Activated CD8-positive, alpha-beta memory T cell treated with anti-CD3 and anti-CD28 coated beads, Interleukin-2, amount 50 U/mL, for 48 hours (primary cell): ENCODE measurements at places on chromosomes 4 and X.

DNA sequence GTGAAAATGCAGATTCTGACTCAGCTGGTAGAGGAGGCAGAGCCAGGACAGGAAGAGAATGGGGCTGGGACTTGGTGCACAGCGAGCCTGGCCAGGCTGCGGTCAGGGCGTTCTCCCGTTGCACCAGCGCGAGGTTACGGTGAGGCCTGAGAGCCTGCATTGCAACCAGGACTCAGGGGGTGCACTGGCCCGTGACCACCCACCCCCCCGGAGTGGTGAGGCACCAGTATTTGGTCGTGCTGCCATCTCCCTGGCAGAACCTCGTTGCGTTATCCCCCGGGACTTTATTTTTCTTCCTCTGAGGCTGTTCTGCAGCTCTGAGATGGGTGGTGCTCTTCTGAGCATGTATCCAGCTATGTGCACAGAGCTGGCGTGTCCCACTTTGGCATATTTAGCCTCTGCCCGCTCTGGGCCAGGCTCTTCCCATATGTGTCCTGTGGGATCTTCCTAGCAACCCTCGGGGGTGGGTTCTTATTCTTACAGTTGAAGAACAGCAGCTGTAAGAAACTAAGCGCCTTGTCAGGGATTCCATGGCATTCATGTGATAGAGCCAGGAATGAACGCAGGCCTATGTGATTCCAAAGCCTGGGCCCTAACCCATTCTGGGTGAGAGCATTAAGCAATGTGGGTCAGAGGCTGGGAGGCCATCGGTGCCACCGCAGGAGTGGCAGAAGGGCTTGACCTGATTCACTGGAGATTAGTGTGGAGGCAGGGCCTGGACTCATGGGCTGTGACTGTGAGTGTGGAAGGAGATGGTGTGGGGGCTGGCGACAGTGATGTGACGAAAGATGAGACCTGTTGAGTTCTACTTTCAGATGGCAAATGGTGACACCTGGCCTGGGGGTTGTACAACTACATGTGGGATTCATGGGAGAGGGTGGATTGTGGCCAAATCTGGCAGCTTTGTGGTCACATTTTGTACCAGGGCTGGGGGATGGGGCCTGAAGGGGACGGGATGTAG lies 3.1 kb downstream of the TADA2B start:
- no peak for DNase-seq

- DNase-seq: no peak
Measured at GRCh38 chrX:72028701-72029470, 102.8 kb downstream of the RTL5 start.

DNA sequence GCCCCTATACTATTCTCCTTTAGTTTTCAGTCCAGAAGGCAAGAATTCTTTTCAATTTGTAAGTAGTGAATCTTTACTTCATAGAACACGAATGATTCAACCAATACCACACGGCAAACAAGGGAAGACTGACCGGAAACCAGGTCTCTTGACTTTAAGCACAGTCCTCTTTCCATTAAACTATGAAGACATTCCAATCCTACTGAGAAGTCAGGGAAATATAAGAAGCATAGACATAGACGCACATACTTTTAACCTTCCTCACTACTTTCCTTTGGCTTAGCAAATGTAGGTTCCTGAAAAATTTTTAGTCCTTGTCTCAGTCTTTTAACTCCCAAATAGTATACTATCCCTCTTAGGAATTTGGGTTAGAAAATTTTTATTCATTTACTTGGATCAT lies 9.1 kb downstream of the CHRDL1 start:
- DNase-seq: no peak

DNA sequence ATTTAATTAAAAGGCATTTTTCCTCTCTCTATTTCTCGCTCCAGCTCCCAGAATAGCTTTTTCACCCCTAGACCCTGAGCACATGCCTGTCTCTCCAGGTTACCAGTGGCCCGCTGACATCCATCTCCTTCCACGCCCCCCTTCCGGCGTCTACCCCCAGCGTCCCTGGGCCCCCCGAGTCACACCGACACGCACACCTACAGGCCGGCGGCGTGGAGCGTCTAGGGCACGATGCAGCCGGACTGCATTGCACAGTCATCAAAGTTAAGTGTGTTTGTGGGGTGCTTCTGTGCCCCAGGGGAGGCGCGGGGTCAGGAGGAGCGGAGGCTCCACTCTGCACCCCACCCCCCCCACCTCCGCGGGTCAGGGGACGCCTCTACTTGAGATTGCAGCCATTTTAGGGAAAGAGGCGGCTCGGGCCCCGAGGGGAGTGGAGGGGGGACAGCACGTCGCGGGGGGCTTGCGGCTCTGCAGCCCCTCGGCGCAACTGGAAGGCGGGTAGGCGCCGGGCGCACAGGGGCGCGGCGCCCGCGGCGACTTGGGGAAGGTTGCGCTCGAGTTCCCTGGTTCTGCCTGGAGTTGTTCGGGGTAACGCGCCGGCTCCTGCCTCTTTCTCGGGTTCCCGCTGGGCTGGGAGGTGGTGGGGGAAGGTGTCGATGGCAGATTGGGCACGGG lies 112.7 kb downstream of the DHX15 start:
- DNase-seq: peak; percentile 57

- DNase-seq: no peak
Measured at GRCh38 chr4:18103876-18104605, 82.5 kb upstream of the LCORL start.

GRCh38 chr4:189941005-189941450 lies 356 bp downstream of the FRG1 start:
- DNase-seq: no peak

DNA sequence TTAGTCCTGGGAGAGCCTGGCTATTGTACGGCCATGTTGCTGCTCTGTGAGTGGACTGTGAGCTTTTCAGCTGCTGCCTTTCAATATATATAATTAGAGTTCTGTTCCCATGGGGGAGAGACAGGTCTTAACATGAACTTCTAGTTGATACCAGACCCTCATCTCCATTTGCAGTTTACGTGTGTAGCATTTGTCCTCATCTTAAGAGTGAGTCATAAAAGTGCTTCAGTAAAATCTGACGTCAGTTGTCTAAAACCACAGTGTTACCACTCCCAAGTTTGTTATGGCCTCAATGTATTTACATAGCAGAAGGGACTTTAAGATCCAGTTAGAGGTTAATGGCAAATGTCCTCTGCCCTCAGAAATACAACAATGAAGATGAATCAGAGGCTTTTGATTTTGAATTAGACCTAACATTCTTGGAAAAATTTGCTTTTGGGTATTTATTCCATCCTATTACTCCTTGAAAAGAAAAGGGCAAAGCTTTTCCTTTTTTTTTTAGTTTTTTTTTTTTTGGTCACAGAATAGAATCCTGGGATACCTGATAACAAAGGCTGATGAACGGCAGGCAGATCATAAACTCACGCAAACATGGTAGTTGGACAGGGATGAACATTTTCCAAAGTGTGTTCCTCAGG lies 38.6 kb downstream of the PHOX2B start:
- no peak for DNase-seq

GRCh38 chrX:100216083-100216482 lies 194.0 kb downstream of the PCDH19 start:
- DNase-seq: no peak

DNA sequence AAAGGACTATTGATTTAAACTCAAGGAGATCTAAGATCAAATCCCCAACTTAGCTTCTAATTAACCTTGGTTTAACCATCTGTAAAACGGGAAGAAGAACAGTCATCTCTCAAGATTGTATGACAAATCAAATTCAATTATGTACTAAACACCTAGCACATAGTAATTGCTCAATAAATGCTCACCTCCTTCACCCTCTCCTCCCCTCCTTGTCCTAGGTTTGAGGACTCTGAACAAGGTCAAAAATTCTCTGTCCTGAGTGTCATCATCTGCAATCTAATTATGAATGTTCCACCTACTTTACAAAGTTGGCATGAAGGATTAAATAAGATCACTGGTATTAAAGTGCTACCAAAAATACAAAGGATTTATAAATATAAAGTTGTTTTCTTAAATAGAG lies 320.1 kb upstream of the PPARGC1A start:
- no peak for DNase-seq

DNA sequence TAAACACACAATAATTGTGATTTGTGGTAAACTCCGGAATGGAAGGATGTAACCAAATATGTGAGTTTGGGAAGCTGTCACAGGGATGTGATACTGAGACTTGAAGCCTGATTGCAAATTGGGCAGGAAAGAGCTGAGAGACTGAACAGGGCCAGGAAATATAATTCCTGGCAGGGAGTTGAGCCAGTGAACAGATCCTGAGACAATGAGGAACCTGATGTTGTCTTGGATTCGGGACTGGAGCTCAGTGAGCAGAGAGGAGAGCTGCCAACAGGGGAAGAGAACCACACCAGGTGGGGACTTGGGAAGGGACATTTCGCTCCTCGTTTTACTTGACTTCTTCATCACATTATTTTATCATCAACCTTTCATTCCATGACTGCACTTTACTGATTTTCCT lies 386.0 kb downstream of the TLL1 start:
- DNase-seq: no peak

DNA sequence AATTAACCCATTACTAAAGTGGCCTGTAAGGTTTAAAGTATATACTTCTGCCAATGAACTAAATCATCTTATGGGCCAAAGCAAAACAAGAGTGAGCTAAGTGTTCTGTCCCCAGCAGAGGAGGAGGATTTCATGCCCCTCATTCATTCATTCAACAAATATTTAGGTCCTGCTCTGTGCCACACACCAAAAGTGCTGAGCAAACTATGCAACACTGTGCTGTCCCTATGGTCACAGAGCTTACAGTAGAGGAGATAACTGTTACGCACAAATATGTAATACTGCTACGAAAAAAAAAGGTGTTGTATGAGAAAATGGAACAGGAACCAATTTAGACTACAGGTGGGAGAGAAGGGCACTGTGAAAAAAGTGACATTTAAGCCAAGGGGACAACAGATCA lies 1.7 kb downstream of the SH3KBP1 start:
- no peak for DNase-seq

DNA sequence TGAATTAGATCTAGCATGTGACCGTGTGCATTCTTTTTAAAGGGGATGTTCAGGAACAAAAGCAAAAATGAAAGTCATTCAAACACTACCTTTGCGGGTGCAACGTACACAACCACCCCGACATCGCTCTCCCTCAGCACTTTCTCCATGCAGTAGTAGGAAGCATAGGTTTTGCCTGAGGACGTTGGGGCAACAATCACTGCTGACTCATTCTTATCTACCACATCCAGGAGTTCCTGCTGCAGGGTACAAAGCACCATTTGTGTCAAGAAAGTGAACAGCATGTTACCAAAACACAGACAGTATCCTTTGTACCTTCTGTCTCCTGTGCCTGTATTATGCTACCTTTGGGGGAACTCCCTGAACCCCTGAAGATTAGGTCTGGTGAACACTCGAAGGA lies 58.6 kb downstream of the DDX60L start:
- DNase-seq: no peak

DNA sequence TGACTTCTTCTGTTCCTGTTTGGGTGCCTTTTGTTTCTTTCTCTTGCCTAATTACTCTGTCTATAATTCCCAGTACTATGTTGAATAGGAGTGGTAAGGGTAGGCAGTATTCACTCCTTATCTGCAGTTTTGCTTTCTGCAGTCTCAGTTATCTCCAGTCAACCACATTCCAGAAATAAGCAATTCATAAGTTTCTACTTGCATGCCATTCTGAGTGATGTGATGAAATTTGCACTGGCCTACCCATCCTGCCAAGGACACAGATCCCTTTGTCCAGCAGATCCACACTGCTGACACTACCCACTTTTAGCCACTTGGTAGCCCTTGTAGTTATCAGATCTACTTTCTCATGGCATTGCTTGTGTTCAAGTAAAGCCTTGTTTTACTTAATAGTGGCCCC lies 971.6 kb upstream of the INTU start:
- DNase-seq: no peak

DNA sequence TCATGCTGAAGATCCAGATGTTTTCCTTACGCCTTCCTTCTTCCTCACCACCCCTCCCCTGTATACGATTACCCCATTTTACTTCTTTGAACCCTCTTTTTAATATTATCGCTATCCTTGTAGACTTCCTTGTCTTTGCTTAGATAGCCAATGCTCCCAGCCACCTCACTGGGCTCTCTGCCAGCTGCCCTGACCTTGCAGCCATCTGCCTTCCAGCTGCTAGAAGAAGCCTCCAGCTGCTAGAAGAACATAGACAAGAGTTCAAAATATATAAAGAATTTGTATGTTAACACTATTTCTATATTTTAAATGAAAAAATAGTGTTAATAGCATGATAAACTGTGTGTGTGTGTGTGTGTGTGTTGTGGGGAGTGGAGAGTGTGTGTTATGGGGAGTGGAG lies 374.7 kb downstream of the ANKRD50 start:
- no peak for DNase-seq

GRCh38 chr4:6154875-6155274 lies 45.5 kb downstream of the JAKMIP1 start:
- DNase-seq: no peak

GRCh38 chrX:130055103-130055502 lies 55.2 kb downstream of the ELF4 start:
- DNase-seq: no peak

DNA sequence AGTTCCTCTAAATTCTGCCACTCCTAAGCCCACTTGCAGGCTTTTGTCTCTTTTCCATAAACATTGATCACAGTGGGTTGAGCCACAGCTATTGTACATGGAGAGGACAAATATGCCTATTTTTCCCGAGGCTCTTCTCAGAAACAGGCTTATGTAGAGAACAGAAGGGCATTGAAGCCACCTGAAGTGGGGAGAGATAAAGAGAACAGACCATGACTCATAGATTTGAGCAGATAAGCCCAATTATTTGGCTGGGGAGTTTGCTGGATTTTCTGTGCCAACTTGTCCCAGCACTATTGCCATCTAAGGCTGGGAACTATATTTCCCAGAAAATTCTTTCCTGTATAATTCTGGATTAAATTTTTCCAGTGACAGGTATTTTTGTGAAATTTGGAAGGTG lies 446.1 kb upstream of the RPS6KA3 start:
- no peak for DNase-seq

GRCh38 chrX:124502166-124502565 lies 155.8 kb downstream of the SH2D1A start:
- no peak for DNase-seq

- DNase-seq: no peak
Measured at GRCh38 chr4:176676901-176677300, 115.8 kb downstream of the VEGFC start.

DNA sequence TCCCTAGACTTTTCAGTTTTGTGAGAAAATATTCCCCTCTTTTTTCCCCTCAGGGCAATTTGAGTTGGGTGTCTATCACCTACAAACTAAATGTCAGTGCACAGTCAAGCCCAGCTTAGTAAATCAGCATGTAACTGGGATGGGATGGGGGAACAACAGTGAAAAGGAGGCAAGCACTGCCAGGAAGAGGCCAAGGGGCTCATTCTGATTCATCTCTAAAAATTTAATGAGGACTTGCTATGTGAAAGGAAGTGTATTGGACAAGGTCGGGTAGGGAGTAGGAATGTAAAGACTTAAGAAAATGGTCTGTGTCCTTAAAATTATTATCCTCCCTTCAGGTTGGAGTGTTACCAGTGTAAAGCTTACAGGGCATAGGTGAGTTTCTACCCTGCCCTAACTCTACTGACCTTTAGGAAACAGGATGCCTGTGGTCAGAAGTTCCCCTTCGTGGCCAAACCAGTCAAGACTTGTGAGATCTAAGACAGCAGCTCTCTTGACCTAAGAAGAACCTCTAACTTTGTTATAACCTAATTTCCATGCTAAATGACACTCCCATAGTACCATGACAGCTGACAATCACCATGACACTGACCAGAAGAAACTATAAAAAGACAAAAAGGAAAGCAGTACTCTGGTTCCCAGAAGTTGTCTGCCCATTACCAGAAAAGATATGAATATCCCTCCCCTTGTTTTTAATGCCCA lies 194.4 kb upstream of the LDB2 start:
- no peak for DNase-seq
